ENCODE measurements at places on chromosomes 13 and 19.

DNA sequence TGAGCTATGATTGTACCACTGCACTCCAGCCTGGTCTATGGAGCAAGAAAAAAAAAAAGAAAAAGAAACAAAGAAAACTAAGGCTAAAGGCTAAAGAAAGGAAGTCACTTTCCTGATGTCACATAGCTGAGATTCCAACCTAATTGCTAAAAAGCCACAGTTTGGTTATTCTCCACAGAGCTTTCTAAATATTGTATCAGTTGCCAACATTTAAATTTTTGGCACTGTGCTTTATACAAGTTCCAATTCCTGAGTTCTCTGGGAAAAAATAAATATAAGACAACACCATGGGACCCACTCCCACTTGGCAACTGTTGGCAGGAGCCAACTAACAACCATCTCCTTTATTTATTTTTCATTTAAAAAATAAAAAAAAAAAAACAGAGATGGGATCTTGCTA is 11.2 kb upstream of the LYPD3 start:
- H3K27me3 ChIP-seq, result no peaks in the 10 kb centered on the region
- DNase-seq, result no peak
- H3K4me3 ChIP-seq, result no peak overlapping the region
- H3K4me1 ChIP-seq, result peaks cover 5% of the 10 kb centered on the region

DNA sequence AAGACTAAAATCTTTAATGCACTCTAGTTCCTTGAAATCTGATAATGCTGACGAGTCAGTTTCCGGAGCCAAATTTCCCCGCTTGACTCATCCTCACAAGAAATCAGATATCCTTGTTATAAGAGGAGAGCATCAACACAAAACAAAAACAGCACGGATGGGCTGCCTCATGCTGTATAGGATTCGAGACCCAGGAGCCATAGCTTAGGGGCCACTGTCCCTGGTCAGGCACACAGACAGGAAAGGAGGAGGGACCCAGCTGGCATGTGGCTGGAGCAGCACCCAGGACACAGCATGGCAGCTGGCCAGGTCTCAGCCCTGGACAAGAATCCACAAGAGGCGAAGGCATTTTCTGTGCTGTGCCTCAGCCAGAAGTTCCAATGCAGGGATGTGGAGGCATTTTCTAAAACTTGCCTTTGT is 110.2 kb upstream of the SPATA13 start:
- DNase-seq, result no peak
- peak overlapping the region; percentile 5 for H3K27ac ChIP-seq
- peaks cover 23% of the 10 kb centered on the region for H3K4me1 ChIP-seq
- H3K4me3 ChIP-seq, result no peak overlapping the region
- no peaks in the 10 kb centered on the region for H3K27me3 ChIP-seq

DNA sequence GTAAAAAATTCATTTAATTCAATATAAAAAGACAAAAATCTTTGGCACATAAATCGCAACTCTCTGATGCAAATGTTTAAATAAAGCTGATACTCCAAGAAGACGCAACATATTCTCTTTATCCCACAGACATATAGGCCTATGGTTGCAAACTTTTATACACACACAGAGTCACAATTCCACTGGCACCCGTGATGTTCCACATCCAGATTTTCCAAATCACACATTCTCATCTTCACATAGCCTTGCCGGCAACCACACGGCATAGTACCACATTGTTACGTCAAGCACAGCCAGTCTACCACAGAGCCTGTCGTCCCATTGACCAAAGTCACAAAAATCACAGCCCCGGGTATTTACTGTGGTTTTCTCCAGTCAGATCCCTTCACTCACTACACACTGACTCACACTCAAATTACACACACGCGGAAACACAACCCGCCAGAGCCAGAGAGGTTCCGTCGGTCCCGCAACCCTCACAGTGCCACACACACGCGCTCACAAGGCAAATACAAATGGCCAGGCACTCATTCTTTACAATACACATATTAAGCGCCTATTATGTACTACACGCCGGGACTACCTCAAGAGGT is 546 bp upstream of the ZNF546 start:
- DNase-seq, result no peak
- H3K27me3 ChIP-seq, result no peaks in the 10 kb centered on the region
- H3K27ac ChIP-seq, result peak overlapping the region; percentile 94
- peak overlapping the region; percentile 82 for H3K4me3 ChIP-seq
- peaks cover 21% of the 10 kb centered on the region for H3K4me1 ChIP-seq
- H3K36me3 ChIP-seq, result peaks cover 10% of the 10 kb centered on the region

DNA sequence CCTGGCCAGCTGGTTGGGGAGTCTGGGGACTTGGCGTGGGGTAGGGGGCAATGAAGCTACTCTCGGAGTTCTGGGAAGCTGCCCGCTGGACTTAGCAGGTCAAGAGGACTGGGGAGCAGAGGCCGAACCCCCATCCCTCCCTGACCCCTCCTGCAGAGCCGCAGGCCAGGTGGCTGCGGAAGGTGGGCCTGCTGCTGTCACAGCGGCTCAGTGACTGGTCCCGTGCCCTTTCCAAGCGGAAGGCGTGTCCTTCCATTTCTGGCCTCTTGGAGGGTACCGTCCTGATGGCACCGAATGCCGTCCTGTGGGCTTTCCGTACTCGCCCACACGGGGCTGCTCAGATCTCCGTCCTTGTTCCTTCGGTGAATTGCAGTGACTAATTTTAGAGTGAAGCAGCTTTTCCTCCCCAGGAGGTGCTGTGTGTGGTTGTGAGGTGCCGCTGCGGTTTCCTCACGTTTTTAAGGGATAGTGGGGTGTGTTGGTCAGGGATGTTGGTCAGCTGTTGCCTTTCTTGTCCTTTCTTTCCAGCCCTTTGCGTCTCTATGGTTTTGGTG is 20.8 kb downstream of the DOT1L start:
- peaks cover 7% of the 10 kb centered on the region for H3K4me1 ChIP-seq
- no peak overlapping the region for H3K27ac ChIP-seq

- no peaks in the 10 kb centered on the region for H3K27me3 ChIP-seq
- H3K4me1 ChIP-seq, result no peaks in the 10 kb centered on the region
- no peak overlapping the region for H3K27ac ChIP-seq
- no peaks in the 10 kb centered on the region for H3K36me3 ChIP-seq
- no peak for DNase-seq
These were observed 1793.2 kb upstream of the PCDH20 start for GRCh38 chr13:63208826-63209225.

- H3K4me1 ChIP-seq, result no peaks in the 10 kb centered on the region
- H3K36me3 ChIP-seq, result no peaks in the 10 kb centered on the region
- H3K27me3 ChIP-seq, result no peaks in the 10 kb centered on the region
- no peak for DNase-seq
- H3K4me3 ChIP-seq, result no peak overlapping the region
- no peak overlapping the region for H3K27ac ChIP-seq
These were observed 13.3 kb upstream of the CALM3 start for GRCh38 chr19:46587861-46588260.

DNA sequence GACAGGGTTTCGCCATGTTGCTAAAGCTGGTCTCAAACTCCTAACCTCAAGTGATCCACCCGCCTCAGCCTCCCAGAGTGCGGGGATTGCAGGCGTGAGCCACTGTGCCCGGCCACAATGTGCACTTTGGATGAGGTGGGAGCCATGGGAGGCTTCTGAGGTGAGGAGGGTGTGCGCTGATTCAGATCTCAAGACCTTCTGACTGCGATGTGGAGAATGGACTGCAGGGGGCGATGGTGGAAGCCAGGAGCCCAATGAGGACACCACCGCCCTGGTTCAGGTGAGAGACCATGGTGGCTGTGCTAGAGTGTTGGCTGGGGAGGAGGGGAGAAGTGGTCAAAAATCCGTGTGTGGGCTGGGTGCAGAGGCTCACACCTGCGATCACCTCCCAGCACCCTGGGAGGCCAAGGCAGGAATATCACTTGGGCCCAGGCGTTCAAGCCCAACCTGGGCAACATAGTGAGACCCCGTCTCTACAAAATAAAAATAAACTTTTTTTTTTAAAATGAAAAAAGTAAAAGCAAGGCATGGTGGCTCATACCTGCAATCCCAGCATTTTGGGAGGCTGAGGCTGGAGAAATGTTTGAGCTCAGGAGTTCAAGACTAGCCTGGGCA is 5.6 kb downstream of the INAFM1 start:
- no peaks in the 10 kb centered on the region for H3K36me3 ChIP-seq
- DNase-seq, result no peak
- H3K27me3 ChIP-seq, result no peaks in the 10 kb centered on the region
- peaks cover 48% of the 10 kb centered on the region for H3K4me1 ChIP-seq

GRCh38 chr13:82879921-82880320 is 1002.4 kb downstream of the SLITRK1 start:
- no peak for DNase-seq
- no peaks in the 10 kb centered on the region for H3K27me3 ChIP-seq
- H3K36me3 ChIP-seq, result no peaks in the 10 kb centered on the region
- no peaks in the 10 kb centered on the region for H3K4me1 ChIP-seq
- H3K27ac ChIP-seq, result no peak overlapping the region

DNA sequence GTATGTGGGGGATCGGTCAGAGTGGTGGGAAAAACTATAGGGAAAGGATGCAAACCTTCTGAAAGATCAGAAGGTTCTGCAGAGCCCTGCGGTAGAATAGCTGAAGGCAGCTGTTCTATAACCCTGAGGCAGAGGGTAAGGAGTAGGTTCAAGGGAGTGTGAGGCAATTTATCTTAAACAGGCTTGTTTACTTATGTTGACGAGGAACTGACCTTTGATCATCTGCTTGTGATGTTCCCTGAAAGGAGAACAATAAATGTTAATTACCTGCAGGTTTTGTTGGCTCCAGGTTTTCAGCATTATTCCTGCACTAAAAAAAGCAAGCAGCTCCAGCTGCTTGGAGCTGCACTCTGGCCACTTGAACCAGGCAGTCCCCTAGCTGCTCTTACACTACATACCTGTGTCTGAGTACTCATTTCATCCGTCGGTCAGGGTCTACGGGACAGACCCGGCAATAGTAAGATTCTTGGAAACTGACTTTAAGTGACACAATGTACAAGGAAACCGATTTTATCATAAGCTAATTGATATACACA is 202.1 kb downstream of the TBC1D4 start:
- no peak for DNase-seq
- no peak overlapping the region for H3K4me3 ChIP-seq
- no peaks in the 10 kb centered on the region for H3K27me3 ChIP-seq
- H3K27ac ChIP-seq, result no peak overlapping the region
- H3K36me3 ChIP-seq, result no peaks in the 10 kb centered on the region

- H3K27ac ChIP-seq, result no peak overlapping the region
- H3K4me3 ChIP-seq, result no peak overlapping the region
- H3K27me3 ChIP-seq, result no peaks in the 10 kb centered on the region
- no peaks in the 10 kb centered on the region for H3K36me3 ChIP-seq
- no peak for DNase-seq
These were observed 3.9 kb upstream of the S1PR2 start for GRCh38 chr19:10235003-10235402.

GRCh38 chr13:41994696-41995095 is 33.8 kb upstream of the VWA8 start:
- no peaks in the 10 kb centered on the region for H3K27me3 ChIP-seq

- H3K27me3 ChIP-seq, result peaks cover 7% of the 10 kb centered on the region
- DNase-seq, result no peak
- H3K27ac ChIP-seq, result no peak overlapping the region
- no peaks in the 10 kb centered on the region for H3K36me3 ChIP-seq
- H3K4me3 ChIP-seq, result no peak overlapping the region
These were observed 19.5 kb downstream of the CHST8 start for GRCh38 chr19:33641261-33641660.

DNA sequence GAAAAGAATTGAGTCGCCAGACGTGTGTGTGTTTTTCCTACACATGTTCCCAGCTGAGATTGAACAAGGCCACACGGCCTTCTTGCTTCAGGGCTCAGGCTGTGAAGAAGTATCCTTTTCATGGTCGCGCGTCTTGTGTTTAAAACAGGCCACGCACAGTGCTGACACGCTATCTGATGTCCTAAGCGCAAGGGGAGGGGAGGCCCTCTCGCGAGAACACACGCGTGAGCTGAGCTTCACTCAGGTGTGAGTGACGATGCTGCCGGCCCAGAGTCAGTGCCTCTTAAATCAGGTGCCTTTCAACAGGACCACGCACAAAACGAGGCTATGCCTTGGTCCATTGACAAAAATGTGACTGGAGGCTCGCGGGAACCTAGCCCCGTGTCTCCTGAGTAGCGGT is 103.7 kb downstream of the TEX29 start:
- H3K36me3 ChIP-seq, result no peaks in the 10 kb centered on the region
- no peak overlapping the region for H3K4me3 ChIP-seq
- no peak overlapping the region for H3K27ac ChIP-seq
- no peaks in the 10 kb centered on the region for H3K4me1 ChIP-seq
- peaks cover 11% of the 10 kb centered on the region for H3K27me3 ChIP-seq

GRCh38 chr19:39097721-39098120 is 13.6 kb downstream of the ACP7 start:
- no peak overlapping the region for H3K4me3 ChIP-seq
- no peaks in the 10 kb centered on the region for H3K4me1 ChIP-seq
- H3K27me3 ChIP-seq, result peaks cover 65% of the 10 kb centered on the region
- no peak overlapping the region for H3K27ac ChIP-seq
- H3K36me3 ChIP-seq, result no peaks in the 10 kb centered on the region
- no peak for DNase-seq

DNA sequence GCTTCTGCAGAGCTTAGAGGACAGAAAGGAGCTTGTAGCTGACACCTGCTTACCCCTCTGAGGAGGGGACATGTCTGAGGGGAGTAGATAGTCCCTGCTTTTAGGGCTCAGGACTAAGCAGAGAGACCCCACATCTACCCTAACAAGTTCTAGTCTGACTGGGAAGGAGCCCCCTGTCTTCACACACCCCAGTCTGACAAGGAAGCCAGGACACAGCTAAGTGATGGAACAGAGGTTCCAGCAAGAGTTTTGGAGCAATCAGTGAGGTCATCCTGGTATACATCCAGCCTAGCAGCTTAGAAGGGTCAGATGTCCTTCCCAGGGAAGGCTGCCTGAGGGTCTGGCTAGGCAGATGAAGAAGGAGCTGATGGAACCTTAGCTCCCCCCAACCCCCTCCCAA is 15.0 kb downstream of the PAF1 start:
- no peaks in the 10 kb centered on the region for H3K27me3 ChIP-seq
- no peak overlapping the region for H3K4me3 ChIP-seq
- no peak for DNase-seq
- peaks cover 32% of the 10 kb centered on the region for H3K4me1 ChIP-seq
- H3K27ac ChIP-seq, result no peak overlapping the region

GRCh38 chr13:20714161-20714560 is 10.7 kb downstream of the IL17D start:
- H3K4me3 ChIP-seq, result peak overlapping the region; percentile 6
- peaks cover 41% of the 10 kb centered on the region for H3K4me1 ChIP-seq
- H3K27ac ChIP-seq, result peak overlapping the region; percentile 68
- H3K27me3 ChIP-seq, result no peaks in the 10 kb centered on the region

- no peak overlapping the region for H3K27ac ChIP-seq
- H3K4me1 ChIP-seq, result no peaks in the 10 kb centered on the region
- no peaks in the 10 kb centered on the region for H3K36me3 ChIP-seq
- no peak overlapping the region for H3K4me3 ChIP-seq
- no peak for DNase-seq
These were observed 711.4 kb downstream of the DIAPH3 start for GRCh38 chr13:59452189-59452890.

- H3K4me3 ChIP-seq, result no peak overlapping the region
- no peaks in the 10 kb centered on the region for H3K4me1 ChIP-seq
- no peak overlapping the region for H3K27ac ChIP-seq
- no peak for DNase-seq
These were observed 1.5 kb downstream of the ZNF814 start for GRCh38 chr19:57887195-57887941.

DNA sequence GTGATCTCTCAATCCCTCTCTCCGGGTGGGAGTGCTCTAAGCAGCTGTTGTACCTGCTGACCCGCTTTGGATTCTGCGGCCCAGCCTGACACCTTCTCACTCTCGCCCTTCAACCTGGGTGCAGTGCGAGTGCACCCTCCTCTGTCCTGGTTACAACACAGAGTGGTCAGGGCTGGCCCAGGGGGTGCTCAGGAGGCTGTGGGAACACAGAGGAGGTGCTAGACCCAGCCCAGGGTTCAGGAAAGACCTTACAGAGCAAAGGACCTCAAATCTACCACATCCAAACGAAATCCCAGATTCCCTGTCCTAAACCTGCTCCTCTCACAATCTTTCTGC is 23.7 kb downstream of the ZNF175 start:
- H3K36me3 ChIP-seq, result no peaks in the 10 kb centered on the region
- H3K27me3 ChIP-seq, result peaks cover 20% of the 10 kb centered on the region
- peaks cover 8% of the 10 kb centered on the region for H3K4me1 ChIP-seq
- peak overlapping the region; percentile 59 for H3K4me3 ChIP-seq

Data from tibial artery (tissue), 4 donors.